ENCODE measurements at places on chromosomes 13 and 19.

GRCh38 chr19:38448225-38448624 lies 14.7 kb downstream of the RYR1 start:
- H3K27me3 ChIP-seq: no peaks in the 10 kb centered on the region
- peaks cover 62% of the 10 kb centered on the region for H3K36me3 ChIP-seq
- no peak overlapping the region for H3K27ac ChIP-seq
- DNase-seq: no peak

- no peak overlapping the region for H3K27ac ChIP-seq
- no peak overlapping the region for H3K4me3 ChIP-seq
- no peaks in the 10 kb centered on the region for H3K36me3 ChIP-seq
- DNase-seq: no peak
Measured at GRCh38 chr13:113126265-113127150, 3.9 kb downstream of the F10 start.

- no peak for DNase-seq
- H3K4me3 ChIP-seq: no peak overlapping the region
- H3K27me3 ChIP-seq: no peaks in the 10 kb centered on the region
- H3K27ac ChIP-seq: no peak overlapping the region
- no peaks in the 10 kb centered on the region for H3K4me1 ChIP-seq
- H3K36me3 ChIP-seq: no peaks in the 10 kb centered on the region
Measured at GRCh38 chr19:55493052-55493644, 4.9 kb downstream of the SSC5D start.

GRCh38 chr13:27044837-27045570 lies 126.6 kb downstream of the USP12 start:
- H3K36me3 ChIP-seq: no peaks in the 10 kb centered on the region
- no peaks in the 10 kb centered on the region for H3K27me3 ChIP-seq
- no peak overlapping the region for H3K27ac ChIP-seq
- DNase-seq: no peak
- H3K4me3 ChIP-seq: no peak overlapping the region
- no peaks in the 10 kb centered on the region for H3K4me1 ChIP-seq

DNA sequence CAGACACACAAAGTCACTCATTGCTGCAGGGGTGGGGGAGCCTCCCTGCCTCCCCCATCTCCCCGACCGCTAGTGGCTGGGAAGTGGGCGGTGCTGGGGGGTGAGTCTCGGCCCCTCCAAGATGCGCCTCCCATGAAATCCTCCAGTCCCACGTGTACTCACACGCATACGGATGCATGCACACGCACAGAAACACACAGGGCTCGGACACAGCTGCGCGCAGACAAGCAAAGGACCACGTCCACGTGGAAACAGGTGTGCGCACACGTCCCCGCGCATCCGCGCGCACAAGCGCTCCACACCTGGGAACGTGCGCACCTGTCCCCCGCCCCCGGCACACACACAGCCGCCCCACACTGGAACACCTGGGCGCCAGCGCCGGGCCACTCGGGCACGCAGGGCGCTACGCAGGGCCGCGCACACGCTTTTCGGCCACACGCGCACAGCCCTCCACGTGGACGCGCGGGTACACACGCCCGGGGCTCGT lies 687 bp downstream of the MATK start:
- peak overlapping the region; percentile 83 for H3K4me3 ChIP-seq
- peaks cover 2% of the 10 kb centered on the region for H3K27me3 ChIP-seq
- H3K36me3 ChIP-seq: peaks cover 21% of the 10 kb centered on the region
- no peaks in the 10 kb centered on the region for H3K4me1 ChIP-seq

- H3K4me1 ChIP-seq: no peaks in the 10 kb centered on the region
- no peaks in the 10 kb centered on the region for H3K27me3 ChIP-seq
- no peak overlapping the region for H3K27ac ChIP-seq
- H3K36me3 ChIP-seq: no peaks in the 10 kb centered on the region
Measured at GRCh38 chr13:24182703-24183081, 22.2 kb downstream of the SPATA13 start.

GRCh38 chr13:21364357-21364756 lies 94.7 kb downstream of the ZDHHC20 start:
- no peaks in the 10 kb centered on the region for H3K36me3 ChIP-seq
- DNase-seq: no peak
- no peak overlapping the region for H3K27ac ChIP-seq

GRCh38 chr19:38303517-38304351 lies at the start of gene C19orf33:
TSS of gene C19orf33 (plus strand) at chr19:38304251. CDS start at chr19:38304262, 11 bp downstream.
- no peaks in the 10 kb centered on the region for H3K27me3 ChIP-seq
- H3K27ac ChIP-seq: no peak within 1 kb of the TSS
- peak; percentile 85 for DNase-seq
- peak within 1 kb of the TSS; percentile 64 for H3K4me3 ChIP-seq

DNA sequence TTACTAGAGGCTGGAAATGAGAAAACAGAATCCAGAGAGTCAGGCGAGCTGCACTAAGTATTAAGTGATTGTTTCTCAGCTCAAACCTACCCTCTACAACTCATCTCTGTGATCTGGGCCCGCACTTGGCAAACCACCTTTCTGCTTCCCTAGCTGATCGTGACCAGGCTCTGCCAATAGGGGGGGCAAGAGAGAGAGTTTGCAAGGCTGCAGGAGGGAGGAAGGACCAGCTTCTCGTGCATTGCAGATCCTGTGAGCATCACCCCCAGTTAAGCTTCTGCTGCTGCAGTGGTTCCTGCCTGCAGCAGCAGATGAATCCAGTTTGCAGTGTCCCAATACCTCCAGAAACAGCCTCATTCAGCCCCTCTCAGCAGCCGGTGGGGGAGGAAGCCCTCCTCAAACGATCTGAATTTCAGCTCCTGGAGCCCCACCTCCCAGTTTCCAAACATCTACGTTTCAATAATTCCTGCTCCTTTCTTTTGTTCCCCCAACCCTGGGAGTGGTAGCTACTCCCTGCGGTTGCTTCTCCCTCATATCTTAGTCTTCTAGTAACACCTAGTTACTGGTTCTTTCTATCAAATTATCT lies 20.0 kb downstream of the XRCC1 start:
- peak; percentile 87 for DNase-seq
- no peaks in the 10 kb centered on the region for H3K27me3 ChIP-seq
- H3K27ac ChIP-seq: no peak overlapping the region
- no peaks in the 10 kb centered on the region for H3K4me1 ChIP-seq
- no peak overlapping the region for H3K4me3 ChIP-seq

DNA sequence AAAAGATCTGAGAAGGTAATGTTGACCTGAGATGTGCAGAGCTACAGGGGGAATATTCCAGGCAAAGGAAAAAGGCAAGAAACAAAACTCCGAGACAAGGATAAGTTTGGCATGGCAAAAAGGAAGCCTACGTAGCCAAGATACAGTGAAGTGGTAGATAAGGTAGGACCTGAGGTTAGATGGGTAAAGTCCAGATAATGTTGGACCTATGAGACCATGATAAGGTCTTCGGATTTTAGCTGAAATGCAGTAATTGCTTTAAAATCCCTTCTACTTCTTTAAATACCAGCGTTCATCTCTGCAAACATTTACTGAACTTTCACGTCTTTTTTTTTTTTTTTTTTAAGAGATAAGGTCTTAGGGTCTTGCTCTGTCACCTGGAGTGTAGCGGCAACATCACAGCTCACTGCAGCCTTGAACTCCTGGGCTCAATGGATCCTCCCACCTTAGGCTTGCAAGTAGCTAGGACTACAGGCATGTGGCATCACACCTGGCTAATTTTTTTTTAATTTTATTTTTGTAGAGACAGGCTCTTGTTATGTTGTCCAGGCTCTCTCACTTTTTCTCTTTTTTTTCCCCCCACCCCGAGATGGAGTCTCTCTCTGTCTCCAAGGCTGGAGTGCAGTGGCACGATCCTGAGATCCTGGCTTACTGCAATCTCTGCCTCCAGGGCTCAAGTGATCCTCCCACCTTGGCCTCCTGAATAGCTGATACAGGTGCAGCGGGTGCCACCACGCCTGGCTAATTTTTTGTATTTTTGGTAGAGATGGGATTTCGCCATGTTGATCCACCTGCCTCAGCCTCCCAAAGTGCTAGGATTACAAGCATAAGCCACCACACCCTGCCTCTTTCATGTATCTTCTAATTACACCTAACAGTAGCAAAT lies 4.2 kb upstream of the WBP4 start:
- no peak for DNase-seq
- no peaks in the 10 kb centered on the region for H3K36me3 ChIP-seq
- no peaks in the 10 kb centered on the region for H3K27me3 ChIP-seq
- H3K4me1 ChIP-seq: no peaks in the 10 kb centered on the region
- no peak overlapping the region for H3K4me3 ChIP-seq

GRCh38 chr13:50153401-50153800 lies 138.2 kb downstream of the KCNRG start:
- no peak overlapping the region for H3K4me3 ChIP-seq
- no peaks in the 10 kb centered on the region for H3K4me1 ChIP-seq
- H3K27me3 ChIP-seq: no peaks in the 10 kb centered on the region
- DNase-seq: no peak
- H3K36me3 ChIP-seq: no peaks in the 10 kb centered on the region

DNA sequence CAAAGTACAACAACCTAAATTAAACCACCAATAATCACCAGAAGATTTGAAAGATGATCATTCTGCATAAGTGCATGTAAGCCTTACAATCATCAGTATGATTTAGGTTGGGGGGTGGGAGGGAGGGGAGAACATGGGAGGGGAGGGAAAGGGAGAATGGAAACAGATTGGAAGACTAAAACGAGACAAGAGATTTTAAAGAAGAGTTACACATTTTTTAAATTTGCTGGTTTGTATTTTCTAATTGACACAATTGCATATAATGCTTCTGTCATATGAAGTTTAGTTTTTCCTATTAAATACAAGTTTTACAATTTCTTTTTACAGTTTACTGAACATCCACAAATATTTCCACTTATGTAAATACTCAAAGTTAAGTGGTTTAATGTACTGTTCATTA lies 2118.9 kb downstream of the PCDH9 start:
- H3K4me3 ChIP-seq: no peak overlapping the region
- no peak for DNase-seq
- H3K36me3 ChIP-seq: peaks cover 4% of the 10 kb centered on the region
- no peak overlapping the region for H3K27ac ChIP-seq

DNA sequence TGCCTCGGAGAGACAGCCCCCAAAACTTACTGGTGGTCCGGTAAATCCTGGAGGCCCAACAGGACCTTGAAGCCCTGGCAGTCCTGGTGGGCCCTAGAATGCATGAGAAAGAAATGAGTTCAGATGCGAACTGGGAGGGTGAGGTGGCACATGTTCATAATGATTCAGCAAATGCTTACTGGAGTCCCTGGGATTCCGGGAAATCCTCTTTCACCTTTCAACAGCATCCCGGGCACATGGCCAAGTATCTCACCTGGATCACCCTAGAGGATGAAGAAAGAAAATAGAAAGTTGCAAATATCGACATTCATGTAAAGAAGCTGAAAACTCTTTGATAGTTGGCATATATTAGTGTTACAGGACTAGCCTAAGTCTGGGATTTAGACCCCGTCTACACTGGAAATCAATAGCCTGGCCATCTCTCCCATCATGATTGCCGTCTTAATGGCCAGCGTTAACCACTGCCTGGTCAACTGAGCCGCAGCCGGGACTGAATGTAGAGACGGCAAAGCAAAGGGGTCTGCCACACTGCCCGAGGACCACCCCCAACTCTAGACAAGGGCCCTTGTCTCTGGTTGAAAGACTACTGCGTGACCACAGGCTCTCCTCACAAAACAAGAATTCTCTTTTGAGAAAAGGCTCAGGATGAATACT lies 96.9 kb downstream of the COL4A1 start:
- peaks cover 5% of the 10 kb centered on the region for H3K36me3 ChIP-seq
- no peak overlapping the region for H3K27ac ChIP-seq
- no peak overlapping the region for H3K4me3 ChIP-seq
- H3K4me1 ChIP-seq: no peaks in the 10 kb centered on the region
- no peak for DNase-seq
- H3K27me3 ChIP-seq: no peaks in the 10 kb centered on the region

GRCh38 chr19:19053508-19054314 lies 10.1 kb upstream of the SLC25A42 start:
- H3K36me3 ChIP-seq: peaks cover 90% of the 10 kb centered on the region
- peak; percentile 72 for DNase-seq
- H3K27me3 ChIP-seq: no peaks in the 10 kb centered on the region
- no peak overlapping the region for H3K27ac ChIP-seq

DNA sequence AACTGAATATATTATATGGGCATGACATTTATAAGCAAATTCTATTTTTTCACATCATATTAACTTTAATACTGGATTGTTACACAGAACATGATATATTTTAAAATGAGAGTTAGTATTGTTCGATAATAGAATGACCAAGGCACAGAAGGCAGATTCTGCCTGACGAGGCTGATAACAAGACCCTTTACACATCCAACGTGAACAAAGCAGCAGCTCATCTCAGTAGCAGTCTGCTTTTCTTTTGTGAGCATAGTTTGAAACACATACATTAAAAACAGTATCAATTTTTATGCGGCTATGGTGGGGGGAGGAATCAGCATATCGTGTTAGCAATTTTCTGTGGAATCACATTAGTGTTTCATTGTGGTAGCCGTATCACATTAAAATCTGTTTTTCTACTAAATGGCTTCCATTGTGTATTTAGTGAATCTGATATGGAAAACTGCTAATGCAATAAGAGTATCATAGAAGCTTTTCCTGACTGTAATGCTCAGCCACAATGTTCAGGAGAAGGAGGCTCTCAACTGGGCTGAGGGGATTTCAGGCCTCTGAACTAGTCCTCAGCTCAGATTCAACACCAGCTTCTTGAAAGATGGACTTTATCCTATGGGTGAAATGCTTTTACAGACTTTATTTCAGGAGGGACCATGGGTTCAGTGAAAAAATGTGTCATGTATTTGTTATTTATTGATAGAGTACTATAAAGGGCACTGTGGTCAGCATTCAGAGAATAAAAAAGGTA lies 4.0 kb downstream of the SMAD9 start:
- DNase-seq: no peak
- no peaks in the 10 kb centered on the region for H3K4me1 ChIP-seq
- no peak overlapping the region for H3K27ac ChIP-seq
- no peaks in the 10 kb centered on the region for H3K36me3 ChIP-seq
- H3K27me3 ChIP-seq: no peaks in the 10 kb centered on the region

DNA sequence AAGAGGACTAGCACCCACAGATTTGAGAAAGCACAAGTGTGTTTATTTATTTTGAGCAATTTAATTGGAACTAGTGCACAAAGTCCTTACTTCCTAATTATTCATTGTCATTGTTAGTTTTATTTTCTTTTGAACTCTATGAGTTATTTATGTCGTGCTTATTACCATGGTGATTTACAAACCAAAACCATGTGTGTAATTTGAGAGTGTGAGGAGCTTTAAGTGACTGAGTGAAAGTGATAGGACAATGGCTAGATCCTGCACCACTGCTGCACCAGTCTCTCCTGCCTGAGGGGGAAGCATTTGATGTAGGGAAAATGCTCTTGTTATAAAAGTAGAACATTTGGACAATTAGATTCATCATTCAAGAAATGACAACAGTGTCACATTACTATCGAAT lies 172.3 kb upstream of the KLF12 start:
- H3K4me1 ChIP-seq: no peaks in the 10 kb centered on the region
- no peaks in the 10 kb centered on the region for H3K27me3 ChIP-seq
- no peak overlapping the region for H3K4me3 ChIP-seq
- no peak overlapping the region for H3K27ac ChIP-seq
- no peaks in the 10 kb centered on the region for H3K36me3 ChIP-seq

- no peak overlapping the region for H3K4me3 ChIP-seq
- no peak overlapping the region for H3K27ac ChIP-seq
- no peaks in the 10 kb centered on the region for H3K36me3 ChIP-seq
- no peaks in the 10 kb centered on the region for H3K4me1 ChIP-seq
- DNase-seq: no peak
- H3K27me3 ChIP-seq: no peaks in the 10 kb centered on the region
Measured at GRCh38 chr19:29796173-29796573, 15.6 kb upstream of the CCNE1 start.

GRCh38 chr13:113601166-113602070 lies 16.9 kb downstream of the TFDP1 start:
- no peaks in the 10 kb centered on the region for H3K27me3 ChIP-seq
- H3K27ac ChIP-seq: no peak overlapping the region
- H3K4me1 ChIP-seq: no peaks in the 10 kb centered on the region

All from H9 (cell line).